ENCODE measurements at places on chromosomes 4 and X. TPM values are rescaled to one million over a fixed set of nuclear protein-coding genes. Genes with fewer than 3 reads are reported as not detected.
A peak's percentile ranks its signal among the peaks of the same experiment; 100 is the strongest.

DNA sequence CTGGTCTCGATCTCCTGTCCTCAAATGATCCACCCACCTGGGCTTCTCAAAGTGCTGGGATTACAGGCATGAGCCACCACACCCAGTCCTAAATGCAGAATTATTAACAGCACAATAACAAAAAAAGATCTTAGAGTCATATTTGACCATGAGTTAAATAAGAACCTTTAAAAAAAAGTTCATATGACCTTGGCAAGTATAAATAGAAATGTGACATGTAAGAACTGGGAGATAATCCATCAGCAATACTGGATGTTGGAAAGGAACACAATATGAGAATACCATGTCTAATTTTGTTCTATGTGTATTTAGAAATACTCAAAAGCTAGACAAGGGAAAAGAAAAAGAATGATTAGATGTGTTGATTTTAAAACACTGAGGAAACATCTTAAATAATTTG is 231.6 kb downstream of the RAPGEF2 start:
- DNase-seq: no peak
- H3K4me3 ChIP-seq: no peak overlapping the region
- H3K36me3 ChIP-seq: peaks cover 4% of the 10 kb centered on the region
- H3K27me3 ChIP-seq: no peaks in the 10 kb centered on the region

GRCh38 chr4:13470379-13470778 is 13.8 kb downstream of the RAB28 start:
- H3K4me1 ChIP-seq: no peaks in the 10 kb centered on the region
- H3K27ac ChIP-seq: no peak overlapping the region
- H3K27me3 ChIP-seq: no peaks in the 10 kb centered on the region
- H3K4me3 ChIP-seq: no peak overlapping the region
- DNase-seq: no peak
- peaks cover 3% of the 10 kb centered on the region for H3K36me3 ChIP-seq

DNA sequence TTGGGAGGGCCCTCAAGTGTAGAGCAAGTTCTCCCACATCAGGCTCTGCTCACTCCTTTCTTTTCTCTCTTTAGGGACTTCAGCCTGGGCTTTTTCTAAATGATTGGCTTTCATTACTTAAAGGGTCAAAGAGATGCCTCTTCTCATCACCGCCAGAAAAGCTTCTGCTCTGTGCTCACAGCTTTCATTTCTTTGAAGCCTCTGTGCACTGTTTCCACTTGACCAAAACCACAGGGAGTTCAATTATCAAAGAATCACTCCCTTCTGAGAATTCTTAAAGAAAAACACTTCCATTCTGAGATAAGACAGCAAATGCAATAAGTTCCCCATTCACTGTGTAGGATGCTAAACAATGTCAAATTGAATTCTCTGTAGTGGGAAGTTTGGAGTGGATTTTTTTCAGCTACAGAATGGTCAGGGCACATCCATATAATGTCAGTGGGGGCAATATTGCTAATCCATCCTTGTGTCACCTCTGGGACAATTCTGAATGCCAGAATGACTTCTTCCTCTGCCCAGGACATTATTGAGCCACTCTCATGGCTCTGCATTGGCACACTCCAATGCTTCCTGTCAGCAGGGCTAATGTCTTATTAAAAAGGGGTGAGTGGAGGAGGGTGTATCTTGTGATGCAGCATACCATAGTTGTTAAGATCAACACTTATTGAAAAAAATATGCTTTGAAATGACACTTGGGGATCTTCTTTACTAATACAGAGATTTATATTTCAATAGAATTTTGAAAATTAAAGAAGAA is 217.6 kb downstream of the SNCA start:
- no peak overlapping the region for H3K4me3 ChIP-seq
- H3K27me3 ChIP-seq: no peaks in the 10 kb centered on the region
- DNase-seq: no peak
- no peaks in the 10 kb centered on the region for H3K36me3 ChIP-seq
- no peak overlapping the region for H3K27ac ChIP-seq

DNA sequence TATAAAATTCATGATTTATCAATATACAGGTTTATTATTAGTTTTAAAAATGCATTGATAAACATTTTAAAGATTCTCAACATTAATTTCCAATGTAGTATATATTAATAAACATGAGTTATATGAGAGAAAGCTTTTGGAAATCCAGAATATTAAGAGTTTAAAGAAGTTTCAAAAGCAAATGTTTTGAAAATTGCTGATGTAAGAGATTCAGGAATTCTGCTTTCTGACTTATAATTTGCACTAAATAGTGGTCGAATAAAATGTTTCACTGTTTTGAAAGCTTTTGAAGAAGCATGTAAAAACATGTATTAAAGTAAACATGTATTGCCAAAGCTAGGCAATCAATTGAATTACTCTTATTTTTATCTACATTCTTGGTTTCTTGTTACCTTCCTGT is 151.2 kb upstream of the CXorf51B start:
- H3K27me3 ChIP-seq: no peaks in the 10 kb centered on the region
- no peaks in the 10 kb centered on the region for H3K4me1 ChIP-seq
- no peak for DNase-seq
- H3K36me3 ChIP-seq: no peaks in the 10 kb centered on the region
- H3K27ac ChIP-seq: no peak overlapping the region
- no peak overlapping the region for H3K4me3 ChIP-seq

- H3K36me3 ChIP-seq: no peaks in the 10 kb centered on the region
- H3K27me3 ChIP-seq: no peaks in the 10 kb centered on the region
These were observed 519.2 kb upstream of the DIPK2B start for GRCh38 chrX:45719751-45720501.

DNA sequence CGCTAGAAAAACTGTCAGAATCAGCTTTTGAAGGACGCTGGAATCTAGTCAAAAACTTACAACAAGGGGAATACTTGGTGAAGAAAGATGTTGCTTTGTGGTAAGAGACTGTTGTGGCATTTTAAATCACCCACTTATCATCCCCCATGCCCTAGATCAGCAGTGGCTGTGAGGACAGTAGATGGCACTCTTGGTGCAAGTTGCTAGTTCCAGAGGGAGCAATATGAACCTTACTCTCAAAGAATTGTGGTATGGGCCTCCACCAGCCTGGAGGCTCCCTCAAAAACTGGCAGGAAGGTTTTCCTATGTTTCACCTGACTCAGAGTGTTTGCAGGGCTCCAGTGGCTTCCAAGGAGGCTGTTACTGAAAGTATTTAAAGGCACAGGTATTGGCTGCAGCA is 37.7 kb upstream of the SLC16A2 start:
- no peaks in the 10 kb centered on the region for H3K27me3 ChIP-seq
- no peak overlapping the region for H3K27ac ChIP-seq
- no peaks in the 10 kb centered on the region for H3K36me3 ChIP-seq
- no peak overlapping the region for H3K4me3 ChIP-seq
- peak; percentile 2 for DNase-seq
- H3K4me1 ChIP-seq: no peaks in the 10 kb centered on the region

DNA sequence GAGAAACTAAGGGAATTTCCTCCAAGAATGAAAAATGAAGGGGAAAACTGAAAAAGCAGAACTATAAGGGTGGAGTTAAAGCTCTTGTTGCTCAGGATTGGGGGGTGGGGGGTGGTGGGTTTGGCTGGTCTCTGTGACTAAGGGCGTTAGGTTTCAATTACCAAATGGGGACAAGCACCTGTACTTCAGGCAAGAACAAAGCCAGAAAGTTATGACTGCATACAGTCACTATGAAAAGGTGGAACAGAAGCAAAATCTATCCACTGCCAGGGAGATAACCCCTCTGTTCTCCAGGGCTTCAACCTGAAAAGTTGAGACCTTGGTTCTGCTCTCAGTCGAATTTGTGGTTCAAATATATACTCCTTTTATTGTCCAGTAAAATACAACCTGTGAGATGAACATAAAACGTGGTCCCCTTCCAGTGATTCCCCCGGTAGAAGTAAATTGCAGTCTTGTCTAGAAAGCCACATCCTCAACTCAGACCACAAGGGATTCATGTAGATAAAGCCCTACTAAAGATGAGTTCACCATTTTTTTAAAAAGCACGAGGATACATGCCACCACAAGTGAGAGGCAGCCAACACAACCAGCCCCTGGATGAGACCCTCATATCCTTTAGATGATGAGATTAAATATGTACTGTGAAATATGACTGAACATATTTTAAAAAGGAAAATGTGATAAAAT is 257.1 kb upstream of the RPS6KA3 start:
- H3K27me3 ChIP-seq: no peaks in the 10 kb centered on the region
- no peaks in the 10 kb centered on the region for H3K36me3 ChIP-seq
- no peak overlapping the region for H3K4me3 ChIP-seq
- no peak overlapping the region for H3K27ac ChIP-seq

- H3K4me3 ChIP-seq: no peak overlapping the region
- H3K36me3 ChIP-seq: no peaks in the 10 kb centered on the region
- H3K27ac ChIP-seq: no peak overlapping the region
These were observed 145.3 kb upstream of the GALNTL6 start for GRCh38 chr4:171667906-171668305.

GRCh38 chr4:66590488-66591215 is 920.4 kb upstream of the EPHA5 start:
- H3K4me3 ChIP-seq: no peak overlapping the region
- no peak for DNase-seq
- H3K27ac ChIP-seq: no peak overlapping the region
- no peaks in the 10 kb centered on the region for H3K27me3 ChIP-seq

DNA sequence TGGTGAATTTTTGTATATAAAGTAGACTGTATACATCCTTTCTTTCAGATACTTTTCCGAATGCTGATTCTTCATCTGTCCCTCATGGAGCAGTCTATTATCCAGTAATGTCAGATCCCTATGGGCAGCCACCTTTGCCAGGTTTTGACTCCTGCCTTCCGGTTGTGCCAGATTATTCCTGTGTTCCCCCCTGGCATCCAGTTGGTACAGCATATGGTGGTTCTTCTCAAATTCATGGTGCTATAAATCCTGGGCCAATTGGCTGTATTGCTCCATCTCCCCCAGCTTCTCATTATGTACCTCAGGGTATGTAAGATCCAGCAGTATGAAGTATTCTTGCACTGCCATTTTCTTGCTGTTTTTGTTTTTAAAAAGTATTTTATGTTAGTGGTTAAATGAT is 78.7 kb downstream of the ALG13 start:
- DNase-seq: no peak
- no peaks in the 10 kb centered on the region for H3K4me1 ChIP-seq
- H3K4me3 ChIP-seq: no peak overlapping the region
- H3K36me3 ChIP-seq: peaks cover 9% of the 10 kb centered on the region
- H3K27me3 ChIP-seq: no peaks in the 10 kb centered on the region

GRCh38 chr4:3809451-3810110 is 43.4 kb downstream of the ADRA2C start:
- no peaks in the 10 kb centered on the region for H3K4me1 ChIP-seq
- H3K27ac ChIP-seq: no peak overlapping the region
- H3K4me3 ChIP-seq: no peak overlapping the region
- H3K36me3 ChIP-seq: no peaks in the 10 kb centered on the region

- DNase-seq: no peak
- no peaks in the 10 kb centered on the region for H3K4me1 ChIP-seq
- H3K36me3 ChIP-seq: no peaks in the 10 kb centered on the region
- H3K27ac ChIP-seq: no peak overlapping the region
- H3K27me3 ChIP-seq: no peaks in the 10 kb centered on the region
- H3K4me3 ChIP-seq: no peak overlapping the region
These were observed 16.7 kb upstream of the SOD3 start for GRCh38 chr4:24778464-24779225.

GRCh38 chr4:20391198-20391597 is 139.5 kb downstream of the SLIT2 start:
- H3K36me3 ChIP-seq: no peaks in the 10 kb centered on the region
- no peak overlapping the region for H3K4me3 ChIP-seq
- H3K4me1 ChIP-seq: no peaks in the 10 kb centered on the region
- no peak for DNase-seq

DNA sequence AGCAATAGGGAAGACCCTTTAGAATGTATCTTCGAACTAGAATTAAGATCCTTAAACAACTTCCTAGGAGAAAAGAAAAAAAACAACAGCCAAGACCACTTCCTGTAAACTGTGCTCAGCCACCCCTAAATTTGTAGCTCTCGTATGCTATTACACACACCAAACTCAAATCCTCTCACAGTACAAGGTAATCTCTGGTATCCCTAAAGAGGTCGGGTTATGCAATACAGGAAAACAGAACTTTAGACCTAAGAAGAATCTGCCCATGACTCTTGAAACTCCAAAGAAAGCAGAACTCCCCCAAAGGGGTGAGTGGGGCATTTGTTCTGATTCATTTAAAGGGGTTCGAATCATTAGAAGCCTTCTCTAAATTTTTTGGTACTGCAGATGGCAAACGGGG is 170.9 kb upstream of the CASK start:
- H3K27ac ChIP-seq: no peak overlapping the region
- H3K36me3 ChIP-seq: no peaks in the 10 kb centered on the region
- no peaks in the 10 kb centered on the region for H3K27me3 ChIP-seq
- no peaks in the 10 kb centered on the region for H3K4me1 ChIP-seq

- no peaks in the 10 kb centered on the region for H3K27me3 ChIP-seq
- no peak overlapping the region for H3K4me3 ChIP-seq
- H3K36me3 ChIP-seq: no peaks in the 10 kb centered on the region
- H3K27ac ChIP-seq: no peak overlapping the region
- H3K4me1 ChIP-seq: no peaks in the 10 kb centered on the region
These were observed 143.5 kb upstream of the GK2 start for GRCh38 chr4:79551555-79551954.

DNA sequence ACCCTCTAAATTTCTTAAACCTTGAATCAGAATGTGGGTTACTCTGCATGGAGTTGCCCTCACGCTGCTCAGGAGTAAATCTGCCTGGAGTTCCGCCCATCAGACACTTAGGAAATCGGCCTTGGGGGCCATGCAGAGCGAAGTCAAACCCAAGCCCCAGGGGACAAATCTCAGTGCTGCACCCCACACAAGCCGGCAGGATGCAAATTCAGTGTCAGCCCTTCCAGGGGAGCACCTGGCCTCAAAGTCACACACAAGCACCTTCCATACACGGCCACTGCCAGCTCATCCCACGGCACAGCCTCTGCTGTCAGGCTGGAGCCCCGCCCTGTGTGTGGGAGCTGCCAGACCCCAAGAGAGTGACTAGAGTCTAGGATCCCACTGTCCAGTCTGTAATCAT is 27.4 kb downstream of the RNF212 start:
- no peak for DNase-seq
- no peak overlapping the region for H3K27ac ChIP-seq
- H3K4me1 ChIP-seq: peaks cover 15% of the 10 kb centered on the region
- no peak overlapping the region for H3K4me3 ChIP-seq
- no peaks in the 10 kb centered on the region for H3K36me3 ChIP-seq

- no peak overlapping the region for H3K27ac ChIP-seq
- no peak overlapping the region for H3K4me3 ChIP-seq
- DNase-seq: no peak
- H3K27me3 ChIP-seq: no peaks in the 10 kb centered on the region
These were observed 2.2 kb downstream of the MSANTD1 start for GRCh38 chr4:3250956-3251690.

GRCh38 chr4:113708250-113708649 is 53.3 kb downstream of the CAMK2D start:
- no peak overlapping the region for H3K4me3 ChIP-seq
- peaks cover 8% of the 10 kb centered on the region for H3K36me3 ChIP-seq
- no peak overlapping the region for H3K27ac ChIP-seq
- no peaks in the 10 kb centered on the region for H3K4me1 ChIP-seq
- DNase-seq: no peak

- H3K4me1 ChIP-seq: no peaks in the 10 kb centered on the region
- no peak overlapping the region for H3K27ac ChIP-seq
- DNase-seq: no peak
- no peaks in the 10 kb centered on the region for H3K27me3 ChIP-seq
These were observed 37.7 kb downstream of the ACE2 start for GRCh38 chrX:15563056-15563455.

The NDST3 gene
- total RNA-seq: not detected

The MAGEE2 gene
- not detected for total RNA-seq

The NRK gene
- not detected for total RNA-seq

The NPNT gene
- total RNA-seq: not detected

The BEX2 gene
- total RNA-seq: 15.9 TPM

The CACNA1F gene
- total RNA-seq: 6.7 TPM

The HTN3 gene
- not detected for total RNA-seq

The STK32B gene
- 0.22 TPM for total RNA-seq

The GAB1 gene
- total RNA-seq: 10.8 TPM
